Activated CD4-positive, alpha-beta T cell treated with anti-CD3 and anti-CD28 coated beads for 36 hours (primary cell): ENCODE measurements at places on chromosomes 5 and 9.

DNA sequence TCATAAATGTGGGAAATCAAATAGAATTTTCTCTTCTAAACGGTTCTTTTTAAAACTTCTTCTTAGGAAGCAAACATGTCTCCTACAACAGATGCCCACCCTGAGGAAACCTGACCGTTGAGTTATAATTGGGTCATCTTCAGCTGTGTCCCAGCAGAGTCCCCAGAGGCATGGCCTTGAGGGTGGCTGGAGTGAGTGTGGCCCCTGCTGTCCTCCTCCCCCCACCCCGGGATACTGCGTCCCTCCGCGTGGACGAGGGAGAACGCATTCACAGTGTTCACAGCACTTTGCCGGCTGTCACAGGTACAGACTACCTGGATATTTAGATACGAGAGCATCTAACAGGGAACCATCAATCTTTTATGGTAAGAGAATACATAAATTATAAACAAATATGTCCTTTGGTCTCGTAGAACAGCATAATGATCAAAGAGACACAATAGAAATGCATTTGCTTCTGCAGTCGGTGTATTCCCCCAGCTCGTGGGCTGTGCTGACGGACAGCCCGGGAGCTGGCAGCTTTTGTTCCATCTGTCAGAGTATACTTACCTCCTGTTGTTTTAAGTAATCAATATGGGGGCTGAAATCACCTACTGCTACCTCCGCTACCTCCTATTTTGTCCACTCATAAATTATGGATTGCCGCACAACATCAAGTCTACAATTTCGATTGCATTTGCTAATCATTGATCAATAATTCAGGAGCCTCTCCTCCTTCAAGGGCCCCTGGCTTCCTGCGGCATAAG lies 214.7 kb downstream of the IRX2 start:
- H3K4me1 ChIP-seq, result no peaks in the 10 kb centered on the region
- no peak for DNase-seq
- H3K27ac ChIP-seq, result no peak overlapping the region
- no peaks in the 10 kb centered on the region for H3K36me3 ChIP-seq

GRCh38 chr5:4614088-4614487 lies 526.0 kb upstream of the ADAMTS16 start:
- H3K27me3 ChIP-seq, result no peaks in the 10 kb centered on the region
- H3K4me3 ChIP-seq, result no peak overlapping the region
- DNase-seq, result no peak
- H3K4me1 ChIP-seq, result no peaks in the 10 kb centered on the region

DNA sequence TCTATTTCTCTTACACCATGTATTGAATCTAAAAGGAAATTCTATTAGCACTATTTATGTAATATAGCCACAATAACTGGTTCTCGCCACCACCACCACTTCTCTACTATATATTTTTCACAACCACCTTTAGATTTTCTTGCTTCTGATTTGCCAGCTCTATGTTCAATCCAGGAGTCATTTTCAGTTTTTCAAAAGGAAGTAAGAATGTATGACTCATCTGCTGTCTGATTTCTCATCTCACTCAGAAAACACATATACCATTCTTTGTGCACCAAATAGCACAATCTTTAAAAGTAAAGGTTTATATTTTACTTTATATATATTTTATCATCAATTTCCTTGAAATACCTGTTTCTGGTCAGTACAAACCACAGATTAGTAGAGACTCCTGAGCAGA lies 1127.5 kb downstream of the TAF11L14 start:
- H3K36me3 ChIP-seq, result no peaks in the 10 kb centered on the region
- DNase-seq, result no peak
- H3K4me3 ChIP-seq, result no peak overlapping the region
- peaks cover 3% of the 10 kb centered on the region for H3K27me3 ChIP-seq

DNA sequence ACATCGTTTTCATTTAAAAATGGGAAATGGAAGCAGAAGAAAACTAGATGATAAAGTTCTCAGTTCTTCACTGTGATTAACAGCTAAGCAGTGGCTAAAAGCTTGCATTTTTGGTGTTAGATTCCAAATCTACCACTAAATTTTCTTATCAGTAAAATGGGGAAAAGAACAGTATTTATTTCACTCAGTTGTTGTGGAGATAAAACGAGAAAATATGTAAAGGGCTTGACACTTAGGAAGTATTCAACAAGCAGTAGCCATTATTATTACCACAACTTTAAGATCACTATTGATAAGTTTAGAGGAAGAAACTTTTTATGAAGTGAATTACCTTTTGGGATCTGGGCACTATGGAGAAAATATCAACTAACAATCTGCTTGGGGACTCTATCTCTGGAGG lies 4.5 kb downstream of the STOM start:
- H3K4me3 ChIP-seq, result no peak overlapping the region
- DNase-seq, result no peak
- H3K4me1 ChIP-seq, result peaks cover 38% of the 10 kb centered on the region
- H3K27ac ChIP-seq, result no peak overlapping the region
- no peaks in the 10 kb centered on the region for H3K27me3 ChIP-seq

DNA sequence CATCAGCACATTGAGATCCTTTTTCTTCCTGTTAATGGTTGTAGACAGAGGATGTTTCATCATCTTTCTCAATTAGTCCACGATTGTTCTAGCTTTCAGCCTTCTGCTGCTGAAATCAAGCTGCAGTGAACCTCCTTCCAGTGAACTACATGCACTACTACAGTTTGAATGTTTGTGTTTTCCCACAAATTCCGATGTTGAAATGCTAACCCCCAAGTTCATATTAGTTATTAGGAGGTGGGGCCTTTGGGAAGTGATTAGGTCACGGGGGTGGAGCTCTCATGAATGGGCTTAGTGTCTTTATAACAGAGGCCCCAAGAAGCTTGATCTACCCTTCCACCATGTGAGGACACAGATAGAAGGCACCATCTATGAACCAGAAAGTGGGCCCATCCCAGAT lies 32.9 kb downstream of the NSG2 start:
- no peak overlapping the region for H3K27ac ChIP-seq
- DNase-seq, result no peak
- H3K4me1 ChIP-seq, result no peaks in the 10 kb centered on the region
- peaks cover 10% of the 10 kb centered on the region for H3K27me3 ChIP-seq
- H3K4me3 ChIP-seq, result no peak overlapping the region
